CD4-positive, alpha-beta T cell treated with Interleukin-17A for 4 hours (primary cell): ENCODE measurements at places on chromosomes 7 and 10.

GRCh38 chr10:73591935-73592699, 975 bp upstream of the USP54 start:
- peak; percentile 32 for DNase-seq

GRCh38 chr10:15860692-15861201, 440 bp upstream of the MINDY3 start:
- DNase-seq: no peak

DNA sequence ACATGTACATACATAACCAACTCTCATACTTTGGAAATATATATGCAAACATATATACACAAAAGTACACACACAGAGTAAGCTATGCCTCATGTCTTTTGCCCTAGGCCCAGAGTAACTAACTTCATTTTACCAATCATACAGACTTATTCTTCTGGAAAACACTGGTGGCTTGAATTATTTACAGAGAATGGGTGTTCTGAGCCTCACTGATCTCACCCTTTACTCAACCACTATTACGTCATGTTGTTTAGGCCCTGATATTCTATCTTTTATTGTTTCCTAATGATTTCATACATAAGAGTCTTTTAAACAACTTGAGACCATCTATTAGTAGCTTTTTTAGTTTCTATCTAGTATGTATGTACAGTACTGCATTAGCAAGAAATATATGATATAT, 43.0 kb downstream of the ANK3 start:
- no peak for DNase-seq

- DNase-seq: no peak
Measured at GRCh38 chr10:69073026-69073425, 14.9 kb upstream of the SRGN start.
